ENCODE measurements at places on chromosomes 13 and 19. TPM values are rescaled to one million over a fixed set of nuclear protein-coding genes. Genes with fewer than 3 reads are reported as not detected.

Gene PSPN
- 3.3 TPM for total RNA-seq

Gene PEX11G
- 1.1 TPM for total RNA-seq

Gene SLC10A2
- total RNA-seq, result not detected

Gene EDNRB
- total RNA-seq, result not detected

Gene GNA15
- total RNA-seq, result 0.36 TPM

Gene TYROBP
- 5.8 TPM for total RNA-seq

Gene YIF1B
- total RNA-seq, result 36.4 TPM

GRCh38 chr13:41054212-41054877 lies 7.0 kb upstream of the WBP4 start:
- peak; percentile 64 for DNase-seq
- no peaks in the 10 kb centered on the region for H3K36me3 ChIP-seq
- peak overlapping the region; percentile 30 for H3K4me3 ChIP-seq
- H3K27ac ChIP-seq, result peak overlapping the region; percentile 89
- peaks cover 51% of the 10 kb centered on the region for H3K4me1 ChIP-seq

GRCh38 chr13:43245374-43245964 lies 222.1 kb downstream of the DNAJC15 start:
- peaks cover 6% of the 10 kb centered on the region for H3K4me1 ChIP-seq
- H3K27me3 ChIP-seq, result peaks cover 23% of the 10 kb centered on the region
- DNase-seq, result no peak
- peaks cover 7% of the 10 kb centered on the region for H3K36me3 ChIP-seq
- H3K4me3 ChIP-seq, result no peak overlapping the region

- H3K27me3 ChIP-seq, result no peaks in the 10 kb centered on the region
- peak overlapping the region; percentile 93 for H3K27ac ChIP-seq
- DNase-seq, result no peak
- no peaks in the 10 kb centered on the region for H3K36me3 ChIP-seq
Measured at GRCh38 chr19:7636317-7636690, 606 bp upstream of the STXBP2 start.

- H3K4me3 ChIP-seq, result no peak overlapping the region
- DNase-seq, result no peak
- H3K4me1 ChIP-seq, result peaks cover 27% of the 10 kb centered on the region
- peaks cover 89% of the 10 kb centered on the region for H3K36me3 ChIP-seq
Measured at GRCh38 chr13:46035066-46035465, 17.5 kb downstream of the ZC3H13 start.

DNA sequence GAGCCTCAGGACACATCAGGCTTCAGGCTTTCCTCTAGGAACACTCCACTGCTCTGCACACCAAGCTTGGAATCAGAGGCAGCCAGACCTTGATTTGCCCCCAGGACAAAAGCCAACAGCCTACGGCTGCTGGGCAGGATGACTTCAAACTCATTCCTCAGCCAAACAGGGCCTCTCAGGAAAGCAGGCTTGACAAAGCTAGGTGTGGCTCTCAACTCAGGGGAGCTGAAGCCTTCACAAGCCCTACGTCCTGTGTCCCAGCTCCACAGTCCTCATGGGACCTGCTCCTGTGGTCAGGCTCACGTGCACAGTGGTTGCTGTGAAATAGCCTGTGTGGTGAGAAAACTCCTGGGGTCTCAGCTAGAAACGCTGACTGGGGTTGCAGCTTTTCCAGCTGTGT lies 398.9 kb upstream of the ZNF507 start:
- no peak overlapping the region for H3K27ac ChIP-seq
- no peaks in the 10 kb centered on the region for H3K4me1 ChIP-seq
- H3K4me3 ChIP-seq, result no peak overlapping the region
- DNase-seq, result no peak
- H3K27me3 ChIP-seq, result no peaks in the 10 kb centered on the region

- H3K36me3 ChIP-seq, result no peaks in the 10 kb centered on the region
- no peak overlapping the region for H3K4me3 ChIP-seq
- no peak overlapping the region for H3K27ac ChIP-seq
- no peaks in the 10 kb centered on the region for H3K27me3 ChIP-seq
Measured at GRCh38 chr19:29777781-29778309, 33.9 kb upstream of the CCNE1 start.

GRCh38 chr19:54172471-54173358 lies at the start of gene TMC4:
Gene TMC4 (minus strand): TSS chr19:54173160. CDS start chr19:54173117, 43 bp downstream.
- H3K4me1 ChIP-seq, result peaks cover 7% of the 10 kb centered on the region
- DNase-seq, result no peak
- no peak within 1 kb of the TSS for H3K4me3 ChIP-seq
- H3K27me3 ChIP-seq, result no peaks in the 10 kb centered on the region
- H3K27ac ChIP-seq, result no peak within 1 kb of the TSS
